Activated CD8-positive, alpha-beta memory T cell treated with anti-CD3 and anti-CD28 coated beads, Interleukin-2, amount 10 ng/mL, durations not matched to agents 7 days and 5 days (primary cell): ENCODE measurements at places on chromosomes 3 and 15.

DNA sequence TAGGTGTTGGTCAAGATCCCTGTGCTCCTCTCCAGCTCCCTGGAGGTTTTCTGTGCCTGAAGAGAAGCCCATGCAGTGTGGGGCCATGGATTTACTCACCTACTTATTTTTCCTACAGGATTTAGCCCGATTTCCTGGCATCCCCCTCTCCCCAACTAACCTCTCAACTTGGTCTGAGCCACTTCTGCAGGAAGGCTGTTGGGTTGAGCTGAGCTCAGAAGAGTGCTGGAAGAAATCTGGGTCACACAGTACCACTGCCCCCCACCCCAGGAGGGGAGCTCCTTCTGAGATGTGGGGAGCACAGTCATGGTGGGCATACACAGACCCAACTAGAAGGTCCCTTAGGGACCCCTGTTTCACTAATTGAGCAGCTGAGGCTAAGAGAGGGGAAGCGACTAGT, 34.4 kb upstream of the SLCO2A1 start:
- no peak overlapping the region for H3K4me3 ChIP-seq
- H3K27me3 ChIP-seq = peaks cover 13% of the 10 kb centered on the region
- DNase-seq = no peak
- no peak overlapping the region for H3K27ac ChIP-seq
- H3K4me1 ChIP-seq = no peaks in the 10 kb centered on the region

GRCh38 chr3:178267158-178267844, 268.9 kb upstream of the KCNMB2 start:
- no peaks in the 10 kb centered on the region for H3K36me3 ChIP-seq
- no peak overlapping the region for H3K27ac ChIP-seq
- DNase-seq = no peak

DNA sequence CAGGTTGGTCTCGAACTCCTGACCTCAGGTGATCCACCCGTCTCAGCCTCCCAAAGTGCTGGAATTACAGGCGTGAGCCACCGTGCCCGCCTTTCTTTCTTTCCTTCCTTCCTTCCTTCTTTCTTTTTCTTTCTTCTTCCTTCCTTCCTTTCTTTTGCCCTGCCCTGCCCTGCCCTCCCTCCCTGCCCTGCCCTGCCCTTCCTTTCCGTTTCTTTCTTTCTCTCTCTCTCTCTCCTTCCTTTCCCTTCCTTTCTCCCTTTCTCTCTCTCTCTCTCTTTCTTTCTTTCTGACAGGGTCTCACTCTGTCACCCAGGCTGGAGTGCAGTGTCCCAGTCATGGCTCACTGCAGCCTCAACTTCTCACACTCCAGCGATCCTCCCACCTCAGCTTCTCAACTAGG, 74.6 kb downstream of the UMPS start:
- H3K4me3 ChIP-seq = no peak overlapping the region
- H3K4me1 ChIP-seq = no peaks in the 10 kb centered on the region
- H3K36me3 ChIP-seq = no peaks in the 10 kb centered on the region

GRCh38 chr3:64684715-64685261, 3.0 kb downstream of the ADAMTS9 start:
- H3K27me3 ChIP-seq = peaks cover 53% of the 10 kb centered on the region
- no peak for DNase-seq
- peaks cover 3% of the 10 kb centered on the region for H3K4me1 ChIP-seq
- H3K27ac ChIP-seq = no peak overlapping the region
- peaks cover 2% of the 10 kb centered on the region for H3K36me3 ChIP-seq

GRCh38 chr3:128340198-128340903, 126.3 kb downstream of the DNAJB8 start:
- no peak for DNase-seq
- no peaks in the 10 kb centered on the region for H3K4me1 ChIP-seq
- no peaks in the 10 kb centered on the region for H3K27me3 ChIP-seq

- DNase-seq = no peak
- H3K27me3 ChIP-seq = peaks cover 12% of the 10 kb centered on the region
Measured at GRCh38 chr3:107188262-107188661, 189.0 kb upstream of the CCDC54 start.

DNA sequence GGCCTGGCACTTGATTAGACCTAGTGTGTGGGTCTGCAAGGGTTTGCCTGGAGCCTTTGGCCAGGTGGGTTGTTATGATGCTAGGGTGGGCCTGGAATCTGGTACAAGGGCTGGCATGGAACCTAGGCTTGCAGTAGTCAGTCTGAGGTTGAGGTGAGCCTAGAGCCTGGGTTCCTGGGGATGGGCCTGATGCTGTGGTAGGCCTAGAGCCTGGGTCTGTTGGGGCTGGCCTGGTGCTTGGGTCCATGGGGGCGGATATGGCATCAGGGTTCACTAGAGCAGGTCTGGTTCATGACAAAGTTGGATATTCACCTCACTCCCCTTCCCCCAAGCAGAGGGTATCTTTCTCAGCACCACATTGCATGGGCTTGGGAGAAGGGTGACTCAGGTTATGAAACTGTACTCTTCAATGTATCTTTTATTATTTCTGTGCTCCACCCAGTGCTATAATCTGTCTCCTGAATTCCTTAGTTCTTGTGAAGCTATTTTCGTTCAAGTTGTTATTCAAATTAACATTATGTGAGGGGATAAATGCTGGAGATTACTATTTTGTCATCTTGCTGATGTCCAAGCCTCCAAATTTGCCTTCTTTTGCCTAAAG, 274.4 kb downstream of the NFKBIZ start:
- no peaks in the 10 kb centered on the region for H3K27me3 ChIP-seq
- peaks cover 19% of the 10 kb centered on the region for H3K36me3 ChIP-seq
- no peak for DNase-seq
- H3K4me3 ChIP-seq = no peak overlapping the region
- H3K27ac ChIP-seq = no peak overlapping the region
- no peaks in the 10 kb centered on the region for H3K4me1 ChIP-seq

DNA sequence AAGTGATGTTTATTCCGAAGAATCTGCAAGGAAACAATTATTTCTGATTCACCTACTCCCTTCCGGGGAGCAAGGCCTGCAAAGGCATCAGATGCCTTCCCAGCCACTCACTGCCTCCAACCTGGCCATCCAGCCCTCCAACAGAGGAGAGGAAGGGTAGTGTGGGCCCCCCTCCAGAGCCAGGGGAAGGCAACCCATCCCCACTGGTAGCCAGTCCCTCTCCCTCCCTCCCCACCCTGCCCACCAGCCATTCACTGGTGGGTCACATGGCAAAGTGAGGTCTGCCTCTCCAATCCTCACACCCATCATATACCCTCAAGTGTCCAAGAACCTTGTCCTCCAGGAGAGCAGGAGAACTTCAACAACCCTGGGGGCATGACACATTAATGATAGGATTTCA, 2.4 kb upstream of the VIPR1 start:
- H3K4me3 ChIP-seq = no peak overlapping the region
- H3K36me3 ChIP-seq = no peaks in the 10 kb centered on the region
- DNase-seq = peak; percentile 28
